Cardiac septum (tissue), 1 donor: ENCODE measurements at places on chromosomes 4 and X. TPM values are rescaled to one million over a fixed set of nuclear protein-coding genes. Genes with fewer than 3 reads are reported as not detected.
A peak's percentile ranks its signal among the peaks of the same experiment; 100 is the strongest.

DNA sequence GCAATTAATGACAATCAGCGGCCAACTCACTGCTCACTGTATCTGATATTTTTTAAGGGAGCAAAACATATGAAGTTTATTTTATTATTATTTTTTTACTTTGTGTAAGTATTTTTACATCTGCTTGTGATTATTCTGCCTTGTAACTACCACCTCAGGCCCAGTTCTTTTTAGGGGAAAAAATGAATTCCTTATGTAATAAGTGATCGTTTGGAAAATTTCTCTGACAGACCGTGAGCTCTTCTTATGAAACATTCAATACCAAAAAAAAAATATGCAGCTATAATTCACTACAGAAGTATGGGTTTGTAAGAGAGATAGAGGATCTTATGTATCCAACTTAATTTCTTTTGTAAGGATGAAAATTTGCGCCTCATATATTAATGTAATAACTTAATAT is 33.5 kb upstream of the STOX2 start:
- DNase-seq = no peak

CENPVL2 gene
- total RNA-seq = not detected

- DNase-seq = no peak
Measured at GRCh38 chrX:136047969-136048368, 62.7 kb downstream of the SLC9A6 start.

PRKG2 gene
- total RNA-seq = 0.48 TPM

SLC9A7 gene
- 1.0 TPM for total RNA-seq

DNA sequence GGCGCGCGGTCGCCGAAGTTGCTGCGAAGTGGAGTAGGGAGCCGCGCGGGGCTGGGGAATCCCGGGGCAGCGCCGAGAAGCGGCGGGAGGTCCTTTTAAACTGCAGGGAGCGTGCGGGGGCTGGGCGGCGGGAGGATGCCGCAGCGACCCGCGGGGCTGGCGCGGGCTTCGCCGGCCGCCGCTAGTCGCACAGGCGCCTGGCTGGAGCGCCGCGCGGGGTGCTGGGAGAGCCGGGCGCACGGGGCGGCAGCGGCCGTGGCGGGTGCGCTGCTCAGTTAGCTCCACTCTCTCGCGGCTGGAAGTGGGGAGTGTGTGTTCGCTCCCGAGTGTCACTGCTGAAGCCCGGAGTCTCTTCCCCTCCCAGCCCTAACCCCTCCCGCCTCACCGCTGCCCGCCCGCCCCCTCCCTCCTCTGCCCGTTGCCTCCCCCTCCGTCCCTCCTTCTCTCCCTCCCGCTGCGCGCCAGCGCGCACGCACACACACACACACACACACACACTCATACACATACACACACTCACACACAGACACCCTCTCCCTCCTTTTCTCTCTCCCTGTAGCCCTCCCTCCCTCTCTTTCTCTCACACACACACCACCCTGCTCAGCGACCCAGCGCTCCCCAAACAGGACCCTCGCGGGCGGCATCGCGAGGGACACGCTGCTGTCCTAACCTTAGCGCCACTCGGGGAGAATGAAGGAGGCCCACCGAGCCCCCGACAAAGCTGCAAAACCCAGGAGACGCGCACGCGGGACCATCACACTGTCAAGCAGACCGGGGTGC is at the start of gene NDNF:
TSS of gene NDNF (minus strand) at position 312 of the 780 bp plus-strand sequence. CDS start 26,698 bp downstream, outside the sequence.
- DNase-seq = peak; percentile 78

F11 gene
- 0.35 TPM for total RNA-seq

GRCh38 chr4:159174645-159175084 is 71.8 kb downstream of the RAPGEF2 start:
- DNase-seq = no peak

GRCh38 chrX:141947350-141947749 is 43.7 kb downstream of the MAGEC1 start:
- DNase-seq = no peak

CETN2 gene
- total RNA-seq = 22.3 TPM

CDS1 gene
- total RNA-seq = not detected

PABPC5 gene
- 0.67 TPM for total RNA-seq

DNA sequence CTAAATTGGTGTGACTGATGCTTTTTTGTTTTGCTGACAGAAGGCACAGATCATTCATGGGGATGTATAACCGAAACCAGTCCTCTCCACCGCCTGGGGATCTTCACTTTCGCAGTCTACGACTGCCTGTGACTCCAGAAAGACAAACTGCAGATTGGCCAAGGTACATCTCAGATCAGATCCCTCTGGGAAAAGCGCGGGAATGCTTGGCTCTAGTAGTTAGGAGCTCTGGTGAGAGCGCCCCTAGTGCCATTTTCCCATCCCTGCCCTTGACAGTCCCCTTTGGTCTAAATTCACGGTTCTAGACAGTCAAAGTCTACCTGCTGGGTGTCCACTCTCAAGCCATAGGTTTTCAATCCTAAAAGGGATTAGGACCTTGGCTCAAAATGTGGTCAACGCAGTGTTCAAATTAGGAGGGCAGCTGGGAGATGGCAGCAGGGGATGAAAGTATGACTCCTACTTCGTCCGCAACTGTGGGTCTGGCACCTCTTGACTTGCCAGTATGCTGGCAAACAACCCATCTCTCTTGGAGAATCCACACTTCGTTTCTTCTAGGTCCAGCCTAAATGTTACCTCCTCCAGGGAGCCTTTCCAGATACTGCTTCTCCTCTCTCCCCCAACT is 6.9 kb upstream of the HAND2 start:
- no peak for DNase-seq

GRCh38 chr4:36551697-36552214 is 270.3 kb downstream of the DTHD1 start:
- DNase-seq = no peak

PAGE5 gene
- total RNA-seq = not detected

- no peak for DNase-seq
Measured at GRCh38 chr4:74665346-74665745, 129.0 kb downstream of the BTC start.

- no peak for DNase-seq
Measured at GRCh38 chr4:141425124-141425523, 204.4 kb downstream of the ZNF330 start.

CYLC1 gene
- total RNA-seq = not detected

- no peak for DNase-seq
Measured at GRCh38 chrX:120262859-120263708, 12.5 kb downstream of the ZBTB33 start.

RNF212 gene
- 1.4 TPM for total RNA-seq

GRCh38 chr4:147103403-147103946 is 157.8 kb upstream of the TTC29 start:
- DNase-seq = peak; percentile 76

GRCh38 chr4:105666693-105667092 is 41.8 kb downstream of the INTS12 start:
- DNase-seq = no peak

- no peak for DNase-seq
Measured at GRCh38 chr4:152988721-152989553, 52.8 kb downstream of the FHDC1 start.

GRCh38 chrX:68508799-68509198 is 9.9 kb downstream of the YIPF6 start:
- DNase-seq = no peak

DNA sequence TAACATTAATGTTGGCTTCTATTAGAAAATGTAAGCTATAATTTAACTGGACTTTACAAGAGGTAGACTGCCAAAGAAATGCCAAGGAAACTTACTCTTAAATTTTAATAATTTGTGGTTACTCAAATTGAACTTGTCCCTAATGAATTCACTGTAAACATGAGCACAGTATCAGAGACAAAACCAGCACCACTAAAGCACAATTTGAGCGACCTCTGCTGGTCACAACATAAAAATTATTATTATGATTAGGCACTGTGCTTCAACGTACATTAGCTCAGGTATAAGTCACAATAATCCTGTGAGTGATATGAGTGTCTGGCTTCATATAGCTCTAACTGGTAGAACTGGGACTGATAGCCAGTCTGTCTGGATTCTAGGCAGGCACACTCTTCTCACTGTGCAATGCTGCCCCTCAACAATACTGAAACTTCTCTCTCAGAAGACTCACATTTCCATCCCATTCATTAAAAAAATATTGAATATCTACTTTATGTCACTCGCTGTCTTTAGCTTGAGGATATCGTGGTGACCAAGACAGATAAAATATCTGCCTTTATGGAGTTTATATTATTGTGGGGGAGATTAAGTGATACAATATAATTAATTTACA is 8.0 kb downstream of the NUDT6 start:
- DNase-seq = no peak

- DNase-seq = no peak
Measured at GRCh38 chr4:82770607-82771006, 28.0 kb downstream of the SCD5 start.

MAGEA9B gene
- not detected for total RNA-seq

DNA sequence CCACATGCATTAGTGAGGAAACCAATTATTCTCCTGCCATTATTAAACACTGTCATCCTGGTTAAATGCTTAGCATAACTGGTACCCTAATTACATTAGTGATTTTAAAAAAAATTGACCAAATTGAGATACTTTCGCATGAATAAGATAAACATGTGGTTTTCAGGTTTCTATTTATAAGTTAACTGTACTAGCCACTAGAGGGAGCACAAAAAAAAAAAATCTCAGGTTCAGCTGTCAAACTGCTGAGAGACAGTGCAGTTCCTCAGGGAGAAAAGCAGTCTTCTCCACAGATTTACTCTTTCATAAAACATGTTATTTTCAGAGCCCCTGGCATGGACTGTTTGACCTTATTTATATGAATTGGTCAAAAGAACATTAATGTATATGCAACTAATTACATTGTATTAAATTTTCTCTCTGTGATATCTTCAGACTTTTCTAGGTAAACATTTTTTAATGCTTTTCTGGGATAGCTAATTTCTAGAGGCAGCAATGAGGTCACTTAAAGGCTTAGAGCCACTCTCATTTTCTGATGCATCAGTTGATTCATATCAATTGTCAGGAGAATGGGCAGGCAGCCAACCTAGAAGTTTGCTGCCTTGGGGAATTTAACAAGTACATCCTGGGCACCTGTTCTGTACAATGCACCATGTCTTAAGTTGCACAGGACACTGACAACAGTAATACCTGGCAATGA is 167.5 kb downstream of the CDS1 start:
- no peak for DNase-seq

CT55 gene
- not detected for total RNA-seq

- no peak for DNase-seq
Measured at GRCh38 chr4:120699354-120699753, 223.2 kb downstream of the PRDM5 start.

ZC4H2 gene
- 4.8 TPM for total RNA-seq

DNA sequence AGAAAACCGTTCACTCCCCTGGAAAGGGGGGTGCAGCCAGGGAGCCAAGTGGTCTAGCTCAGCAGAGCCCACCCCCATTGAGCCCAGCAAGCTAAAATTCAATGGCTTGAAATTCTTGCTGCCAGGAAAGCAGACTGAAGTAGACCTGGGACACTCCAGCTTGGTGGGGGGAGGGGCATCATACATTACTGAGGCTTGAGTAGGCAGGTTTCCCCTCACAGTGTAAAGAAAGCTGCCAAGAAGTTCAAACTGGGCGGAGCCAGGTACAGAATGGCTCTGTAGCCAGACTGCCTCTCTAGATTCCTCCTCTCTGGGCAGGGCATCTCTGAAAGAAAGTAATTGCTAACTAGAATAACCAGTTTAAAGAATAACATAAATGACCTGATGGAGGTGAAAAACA is 372.3 kb upstream of the F9 start:
- DNase-seq = no peak

DNA sequence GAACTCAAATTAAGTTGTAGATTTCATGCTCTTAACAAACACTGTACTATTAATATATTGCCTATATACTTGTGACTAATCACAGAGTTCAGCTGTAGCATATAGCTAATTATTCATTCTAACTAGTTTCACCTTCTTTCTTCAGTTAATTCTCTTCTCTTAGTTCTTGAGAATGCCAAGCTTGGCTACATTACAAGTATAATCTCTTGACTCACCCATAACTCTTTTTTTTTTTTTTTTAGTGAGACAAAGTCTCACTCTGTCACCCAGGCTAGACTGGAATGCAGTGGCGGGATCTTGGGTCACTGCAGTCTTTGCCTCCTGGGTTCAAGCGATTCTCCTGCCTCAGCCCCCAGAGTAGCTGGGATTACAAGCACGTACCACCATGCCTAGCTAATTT is 5.4 kb downstream of the KLHL5 start:
- DNase-seq = no peak

FHDC1 gene
- total RNA-seq = 0.22 TPM

DNA sequence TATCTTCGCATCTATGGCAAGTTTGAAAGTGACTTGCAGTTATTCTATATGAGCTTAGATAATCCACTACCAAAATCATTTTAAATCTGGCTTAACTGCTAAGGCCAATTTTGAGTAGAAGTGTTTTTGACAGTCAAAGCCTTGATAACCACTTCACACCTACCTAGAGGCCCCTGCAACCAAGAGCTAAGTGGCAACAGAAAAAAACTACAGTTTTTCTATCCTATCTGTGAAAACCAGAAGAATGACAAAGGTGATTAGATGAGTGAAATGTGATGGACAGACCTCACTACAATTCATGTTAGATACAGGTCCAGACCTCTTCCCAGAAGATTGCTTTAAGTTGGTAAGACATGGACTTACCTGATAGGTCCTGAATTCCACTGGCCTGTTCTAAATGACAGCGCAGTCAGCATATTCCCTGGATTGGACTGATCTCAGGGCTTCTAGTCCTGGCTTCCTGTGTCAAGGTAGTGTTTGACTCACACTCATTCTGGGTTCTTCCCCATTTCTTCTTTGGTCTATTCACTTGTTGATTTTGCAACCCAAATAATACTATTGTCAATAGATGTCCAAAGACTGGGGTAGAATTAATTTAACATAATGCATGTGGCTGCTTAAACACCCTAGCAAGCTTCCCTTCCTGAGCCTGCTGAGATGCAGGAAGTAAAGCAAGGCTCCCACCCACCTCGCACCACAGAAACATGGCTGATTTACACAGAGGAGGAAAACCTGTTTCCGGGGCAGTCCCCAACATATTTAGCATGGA is 65.1 kb downstream of the PPP3CA start:
- DNase-seq = no peak

DNA sequence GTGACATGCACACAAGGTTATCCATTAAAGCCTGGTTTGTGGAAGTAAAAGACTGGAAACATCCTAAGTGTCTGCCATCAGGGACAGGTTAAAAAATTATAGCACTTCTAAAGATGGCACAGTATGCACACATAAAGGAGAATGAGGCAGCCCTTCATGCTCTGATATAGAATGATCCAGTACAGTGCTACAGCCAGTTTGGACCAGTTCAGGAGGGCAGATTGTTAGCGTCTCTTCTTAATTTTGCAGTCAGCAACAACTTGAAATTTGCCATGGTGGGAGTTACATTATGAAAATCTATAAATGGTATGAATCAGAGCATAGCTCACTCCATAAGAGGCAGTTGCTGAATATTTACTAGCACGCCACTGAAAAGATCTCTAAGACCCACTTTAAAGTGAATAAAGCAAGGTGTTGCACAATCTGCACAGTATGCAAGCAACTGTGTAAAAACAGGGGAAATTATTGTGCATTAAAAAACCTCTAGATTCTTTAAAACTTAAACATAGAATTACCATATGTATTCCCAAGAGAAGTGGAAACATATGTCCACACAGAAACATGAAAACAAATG is 20.3 kb upstream of the SOD3 start:
- no peak for DNase-seq
